CD4-positive, alpha-beta T cell treated with Interleukin-4 for 1 hour (primary cell): ENCODE measurements at places on chromosomes 11 and 22.

DNA sequence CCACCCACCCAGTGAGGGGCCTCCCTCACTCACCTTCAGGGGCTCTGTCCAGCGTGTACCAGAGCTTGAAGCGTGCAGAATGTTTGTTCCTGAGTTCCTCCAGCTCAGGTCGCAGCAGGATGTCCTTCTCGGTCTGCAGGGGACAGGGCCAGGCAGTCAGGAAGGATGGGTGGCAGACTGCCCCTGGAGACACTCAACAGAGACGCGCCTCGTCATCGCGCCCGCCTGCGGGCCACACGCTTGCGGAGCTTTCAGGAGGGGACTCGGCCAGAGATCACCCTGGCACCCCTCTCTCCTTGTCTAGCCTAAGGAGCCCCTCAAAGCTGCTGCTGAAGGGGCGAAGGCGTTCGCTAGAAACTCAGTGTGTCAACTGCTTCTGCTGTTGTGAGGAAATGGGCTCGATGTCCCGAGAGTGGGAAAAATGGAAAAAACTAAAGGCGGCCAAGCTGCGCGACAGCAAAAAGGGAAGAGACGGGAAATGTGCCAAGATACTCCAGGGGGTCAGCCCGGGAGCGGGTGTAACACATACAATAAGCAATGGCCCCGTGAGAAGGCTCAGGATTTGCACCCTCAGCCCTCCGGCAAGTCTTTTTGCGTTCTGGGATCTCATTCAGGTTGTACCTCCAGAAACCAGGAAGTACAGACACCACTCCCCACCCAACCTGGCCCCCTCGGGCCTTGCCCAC, 9.2 kb upstream of the POLDIP3 start:
- DNase-seq: no peak

DNA sequence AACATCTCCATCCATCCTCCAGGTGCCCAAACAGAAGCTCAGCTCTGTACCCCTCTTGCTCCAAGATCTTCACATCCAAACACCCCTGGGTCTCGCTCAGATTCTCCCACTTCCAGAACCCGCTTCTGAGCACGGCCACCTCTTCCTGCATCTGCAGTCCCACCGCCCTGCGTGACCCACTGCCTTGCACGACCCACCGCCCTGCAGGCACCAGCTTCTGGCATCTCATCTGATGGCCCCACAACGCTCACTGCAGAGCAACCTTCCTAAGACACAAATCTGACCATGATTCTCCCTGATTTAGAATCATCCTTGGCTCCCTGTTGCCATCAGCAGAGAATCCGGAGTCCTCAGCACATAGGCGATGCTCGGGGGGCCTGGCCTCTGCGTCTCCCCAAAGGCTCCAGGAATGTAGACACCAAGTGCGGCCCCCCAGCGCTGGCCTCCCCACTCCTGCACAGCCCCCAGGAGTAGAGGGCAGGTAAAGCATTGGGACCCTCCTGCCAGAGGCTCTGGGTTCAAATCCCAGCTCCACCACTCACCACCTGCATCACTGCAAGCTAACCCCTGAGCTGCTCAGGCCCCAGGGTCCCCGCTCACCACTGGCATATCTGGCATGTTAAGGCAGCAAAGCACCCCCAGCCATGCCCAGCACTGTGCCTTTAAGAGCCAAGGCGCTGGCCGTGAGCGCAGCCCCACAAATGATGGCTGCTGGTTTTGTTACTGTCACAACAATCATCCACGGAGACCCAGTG, 459.3 kb downstream of the BRD1 start:
- DNase-seq: no peak

DNA sequence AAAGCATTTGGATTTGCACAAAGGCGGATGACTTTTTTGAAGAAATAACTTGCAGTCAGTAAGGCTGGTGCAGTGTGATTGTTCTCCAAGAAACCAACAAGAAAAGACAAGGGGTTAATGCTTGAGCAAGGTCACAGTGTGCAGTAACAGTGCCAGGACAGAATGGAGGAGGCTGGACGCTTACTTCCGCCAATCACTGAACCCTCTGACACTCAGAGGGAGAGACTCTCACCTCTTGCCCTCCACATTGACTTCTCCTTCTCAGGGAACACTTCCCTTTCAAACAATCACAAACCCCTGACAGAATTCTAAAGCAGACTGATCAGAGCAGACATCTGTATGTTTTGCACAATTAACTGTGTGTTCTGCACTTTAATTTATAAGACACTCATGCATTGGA, 228.4 kb downstream of the BLID start:
- DNase-seq: no peak

DNA sequence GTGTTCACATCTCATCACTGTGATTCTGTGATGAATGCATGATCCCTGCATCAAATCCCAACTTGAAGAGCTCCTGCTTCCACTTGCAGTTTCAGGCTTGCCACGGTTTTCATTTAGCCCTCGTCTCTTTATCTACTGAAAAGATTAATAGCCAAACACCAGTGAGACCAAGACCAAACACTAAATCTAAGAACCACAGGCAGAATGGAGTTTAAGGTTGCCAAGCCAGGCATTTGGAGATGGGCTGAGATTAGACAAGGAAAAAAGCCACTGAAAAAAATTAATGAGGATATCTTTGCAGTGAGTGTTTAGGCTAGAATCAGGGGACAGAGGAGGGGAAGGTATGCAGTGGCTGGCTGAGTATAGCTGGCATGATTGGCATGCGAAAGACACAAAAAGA, 227.2 kb upstream of the BLID start:
- DNase-seq: no peak

- DNase-seq: no peak
Measured at GRCh38 chr11:71212871-71213559, 39.4 kb downstream of the SHANK2 start.

GRCh38 chr22:30568137-30568805, 6.2 kb downstream of the GAL3ST1 start:
- no peak for DNase-seq
